ENCODE measurements at places on chromosomes 4 and X. TPM values are rescaled to one million over a fixed set of nuclear protein-coding genes. Genes with fewer than 3 reads are reported as not detected.

AFM gene
- not detected for total RNA-seq

ATP6AP2 gene
- 175 TPM for total RNA-seq

CPZ gene
- 2.9 TPM for total RNA-seq

FGF13 gene
- total RNA-seq = not detected

SPOCK3 gene
- under 0.01 TPM for total RNA-seq

PRKG2 gene
- 1.4 TPM for total RNA-seq

SPP1 gene
- 1.8 TPM for total RNA-seq

TAF9B gene
- 42.4 TPM for total RNA-seq

PRR32 gene
- not detected for total RNA-seq

All from myometrial cell (primary cell).